ENCODE measurements at places on chromosomes 12 and 14.

- DNase-seq: no peak
Measured at GRCh38 chr14:70685474-70686197, 43.9 kb downstream of the TTC9 start.

DNA sequence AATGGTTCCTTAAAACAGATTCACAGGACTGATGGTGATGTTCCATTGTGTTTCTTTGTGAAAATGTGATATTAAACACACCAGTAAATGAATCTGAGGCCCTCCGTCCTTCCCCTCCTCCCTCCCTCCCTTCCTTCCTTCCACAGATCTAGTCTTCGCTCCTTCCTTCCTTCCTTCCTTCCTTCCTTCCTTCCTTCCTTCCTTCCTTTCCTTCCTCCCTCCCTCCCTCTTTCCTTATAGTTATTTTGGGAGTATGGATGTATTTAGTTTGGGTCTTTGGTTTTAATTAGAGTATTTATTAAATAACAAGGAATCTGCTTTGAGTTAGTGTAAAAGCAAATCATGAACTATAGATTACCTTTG lies 410.8 kb downstream of the PCNX1 start:
- DNase-seq: no peak

DNA sequence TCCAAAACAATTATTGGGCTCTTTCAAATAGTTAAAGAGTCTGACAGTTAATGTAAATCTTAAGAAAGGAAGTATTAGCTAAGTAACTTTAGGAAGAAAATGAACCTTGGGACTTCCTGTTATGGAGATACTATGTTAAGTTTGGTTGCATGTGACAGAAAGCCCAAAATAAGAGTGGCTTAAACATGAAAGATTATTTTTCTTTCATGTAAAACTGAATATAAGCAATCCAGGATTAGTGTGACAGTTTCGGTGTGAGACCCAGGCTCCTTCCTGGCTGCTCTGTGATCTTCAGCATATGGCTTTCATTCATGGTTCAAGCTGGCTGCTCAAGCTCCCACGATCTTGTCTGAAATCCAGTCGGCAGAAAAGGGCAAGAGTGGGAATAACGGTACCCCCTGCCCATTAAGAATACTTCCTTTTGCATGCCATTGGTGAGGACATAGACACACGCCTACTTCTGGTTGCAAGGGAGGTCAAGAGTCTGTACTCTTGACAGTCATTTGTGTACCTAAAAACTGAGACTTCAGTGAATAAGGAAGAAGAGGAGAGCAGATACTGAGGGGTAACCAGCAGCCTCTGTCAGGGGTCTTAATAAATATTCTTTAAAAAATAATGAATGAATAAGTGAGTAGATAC lies 2.2 kb upstream of the RPAP3 start:
- DNase-seq: no peak

GRCh38 chr14:20613094-20614037 lies 22.2 kb upstream of the RNASE12 start:
- peak; percentile 91 for DNase-seq

DNA sequence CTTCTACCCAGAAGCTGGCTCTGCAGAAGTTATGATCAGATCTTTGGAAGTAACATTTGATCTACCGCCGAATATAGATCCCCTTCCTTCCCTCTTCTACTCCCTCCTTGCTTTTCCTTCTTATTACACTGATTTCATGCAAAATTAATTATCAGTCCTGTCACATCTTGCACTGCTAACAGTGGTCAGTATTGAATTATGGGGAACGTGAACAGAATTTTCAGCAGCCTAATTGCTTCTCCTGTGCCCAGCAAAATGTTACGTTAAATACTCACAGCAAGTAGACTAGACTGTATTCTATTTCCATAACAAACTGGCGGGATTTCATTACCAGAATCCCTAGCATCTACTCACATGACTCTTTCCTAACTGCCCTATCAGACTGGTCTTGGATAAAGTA lies 596.9 kb downstream of the DIO2 start:
- DNase-seq: no peak

DNA sequence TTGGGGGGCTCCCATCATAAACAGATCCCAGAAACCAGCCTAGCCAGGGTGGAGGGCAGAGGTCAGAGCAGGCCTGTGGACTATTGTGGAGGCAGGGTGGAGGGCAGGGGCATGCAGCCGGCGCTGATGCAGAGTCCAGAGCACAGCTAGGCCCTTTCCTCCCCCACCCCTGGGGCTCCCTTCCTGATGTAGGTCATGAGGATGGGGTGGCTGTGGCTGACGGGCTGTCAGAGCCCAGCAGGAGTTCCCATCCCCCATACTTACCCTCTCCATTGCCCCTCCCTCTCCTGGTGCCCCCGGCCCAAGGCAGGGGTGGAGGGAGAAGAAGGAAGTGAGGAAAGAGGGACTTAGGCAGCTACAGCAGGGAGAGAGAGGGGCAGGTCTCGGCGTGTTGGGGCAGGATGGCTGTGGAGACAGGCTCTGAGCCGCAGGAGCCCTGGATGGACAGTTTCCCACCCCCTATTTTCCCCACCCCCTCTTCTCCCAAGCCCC lies 5.7 kb upstream of the ZNF385A start:
- DNase-seq: no peak

DNA sequence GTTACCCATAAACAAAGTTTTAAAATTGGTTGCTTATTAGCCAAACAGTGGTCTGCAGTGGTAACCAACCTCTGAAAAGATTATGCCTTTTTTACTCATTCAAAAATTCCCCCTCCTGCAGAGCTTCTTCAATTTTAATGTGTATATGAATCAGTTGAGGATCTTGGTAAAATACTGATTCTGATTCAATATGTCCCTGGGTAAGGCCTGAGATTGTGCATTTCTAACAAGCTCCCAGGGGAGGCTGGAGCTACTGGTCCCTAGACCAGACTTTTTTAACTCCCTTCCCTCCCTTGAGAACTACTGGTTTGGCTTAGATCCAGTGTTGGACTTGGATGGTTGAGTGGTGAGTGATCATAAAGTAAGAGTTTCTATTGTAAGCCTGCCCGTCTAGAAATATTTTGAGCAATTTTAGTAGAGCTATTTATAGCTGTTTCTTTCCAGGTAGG lies 90.2 kb downstream of the FUT8 start:
- no peak for DNase-seq

DNA sequence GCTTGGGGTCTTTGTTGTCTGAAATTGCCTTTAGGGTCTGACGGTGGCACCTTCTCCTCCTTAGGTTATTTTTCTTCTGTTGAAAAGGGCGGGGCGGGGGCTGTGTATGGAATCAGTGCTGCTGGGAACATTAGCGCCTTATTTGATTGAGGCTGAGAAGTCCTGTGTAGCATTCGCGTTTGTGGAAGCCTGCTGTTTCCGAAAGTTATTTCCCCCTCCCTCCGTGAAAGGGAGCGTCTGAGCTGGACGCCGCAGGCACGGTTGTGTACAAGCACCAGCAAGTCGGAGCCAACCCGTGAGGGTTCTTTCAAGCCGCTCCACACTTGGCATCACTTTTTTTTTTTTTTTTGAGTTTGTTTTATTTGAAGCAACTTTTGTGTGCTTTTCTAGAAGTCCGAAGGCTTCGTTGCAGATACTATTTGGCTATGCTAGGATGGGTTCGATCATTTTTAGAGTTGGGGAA lies 1.1 kb downstream of the SYNE2 start:
- peak; percentile 78 for DNase-seq

DNA sequence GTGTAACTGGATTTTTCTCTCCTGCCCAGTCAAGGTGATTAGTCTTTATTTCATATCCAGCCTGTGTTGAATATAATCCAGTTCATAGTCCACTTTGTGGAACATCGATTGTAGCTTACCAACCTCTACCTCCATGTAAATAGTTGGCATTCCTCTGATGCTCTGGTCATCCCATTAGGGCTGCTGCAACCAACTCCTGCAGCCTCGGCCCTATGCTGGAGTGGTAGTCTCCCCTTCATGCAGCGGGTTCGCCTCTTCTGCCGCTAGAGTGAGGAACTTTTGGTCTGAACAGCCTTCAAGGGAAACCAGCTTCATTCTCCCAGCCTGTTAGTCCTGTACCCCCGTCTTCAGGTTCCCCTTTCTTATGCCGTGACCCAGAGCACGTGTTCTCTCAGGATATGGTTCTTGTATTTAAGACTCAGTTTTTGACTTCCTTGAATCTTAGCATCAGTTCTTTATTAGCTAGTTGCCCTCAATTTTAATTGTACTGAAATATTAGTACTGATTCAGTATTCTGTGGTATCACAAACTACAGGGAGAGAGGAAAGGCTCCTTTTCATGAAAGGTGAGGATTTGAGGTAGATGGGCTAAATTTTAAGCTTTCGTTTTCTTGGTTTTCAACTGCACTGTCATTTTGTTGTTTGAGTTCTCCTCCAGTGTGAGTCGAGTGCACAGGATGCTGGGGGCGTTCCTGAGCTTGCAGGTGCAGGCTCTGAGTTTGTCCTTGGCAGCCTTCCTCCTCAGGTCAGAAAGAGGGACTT lies 33.2 kb downstream of the ZNF664 start:
- DNase-seq: no peak

DNA sequence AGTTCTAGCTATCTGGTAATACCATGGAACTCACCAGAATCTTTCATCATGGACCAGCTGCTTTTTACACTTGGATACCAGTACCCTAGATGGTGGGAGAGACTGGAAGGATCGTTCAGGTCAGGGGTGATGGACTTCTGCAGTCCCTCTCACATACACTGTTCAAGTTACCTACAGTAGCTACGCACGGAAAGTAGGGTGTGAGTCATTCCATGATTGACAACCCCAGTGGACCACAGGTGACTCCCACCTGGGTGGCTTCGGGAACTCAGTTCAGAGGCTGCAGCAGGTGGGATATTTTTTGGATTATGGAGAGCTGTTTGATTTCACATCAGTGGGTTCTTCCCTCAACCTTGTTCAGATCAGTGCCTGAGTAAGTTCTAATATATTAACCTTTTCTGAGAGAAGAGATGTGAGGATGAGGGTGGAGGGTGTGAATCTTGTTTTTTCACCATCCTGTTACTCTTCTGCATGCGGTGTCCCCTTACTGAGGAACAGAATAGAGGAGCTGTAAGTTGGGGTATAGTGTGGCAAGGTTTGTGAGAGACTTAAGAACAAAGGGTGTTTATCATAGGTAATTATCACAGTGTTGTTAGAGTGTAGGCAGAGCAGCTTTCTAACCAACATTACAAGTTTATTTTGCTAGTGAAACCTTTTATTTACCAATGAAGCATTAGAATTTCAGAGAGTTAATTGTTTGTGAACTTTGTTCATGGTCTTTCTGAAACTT lies 39.6 kb downstream of the PRKCH start:
- DNase-seq: no peak

- no peak for DNase-seq
Measured at GRCh38 chr14:34593740-34594375, 36.1 kb downstream of the SNX6 start.

GRCh38 chr12:6140651-6141447 lies 16.4 kb upstream of the VWF start:
- DNase-seq: no peak

GRCh38 chr12:132194056-132194455 lies 49.8 kb downstream of the NOC4L start:
- DNase-seq: peak; percentile 31

DNA sequence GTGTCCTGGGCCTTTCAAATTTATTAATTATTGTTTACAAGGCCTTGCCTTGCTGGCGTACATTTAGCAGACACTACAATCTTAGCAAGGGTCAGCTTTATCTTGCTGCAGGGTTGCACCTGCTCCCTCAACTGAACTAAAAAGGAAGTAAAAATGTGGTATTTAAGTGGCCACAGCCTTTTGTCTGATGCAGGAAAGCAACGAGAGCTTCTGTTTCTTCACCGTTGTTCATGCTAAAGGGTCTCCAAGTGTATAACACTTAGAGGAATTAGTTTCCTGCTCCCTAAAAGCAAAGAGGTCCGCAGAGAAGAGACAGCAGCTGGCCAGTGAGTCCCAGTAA lies 62.8 kb upstream of the EGLN3 start:
- no peak for DNase-seq

DNA sequence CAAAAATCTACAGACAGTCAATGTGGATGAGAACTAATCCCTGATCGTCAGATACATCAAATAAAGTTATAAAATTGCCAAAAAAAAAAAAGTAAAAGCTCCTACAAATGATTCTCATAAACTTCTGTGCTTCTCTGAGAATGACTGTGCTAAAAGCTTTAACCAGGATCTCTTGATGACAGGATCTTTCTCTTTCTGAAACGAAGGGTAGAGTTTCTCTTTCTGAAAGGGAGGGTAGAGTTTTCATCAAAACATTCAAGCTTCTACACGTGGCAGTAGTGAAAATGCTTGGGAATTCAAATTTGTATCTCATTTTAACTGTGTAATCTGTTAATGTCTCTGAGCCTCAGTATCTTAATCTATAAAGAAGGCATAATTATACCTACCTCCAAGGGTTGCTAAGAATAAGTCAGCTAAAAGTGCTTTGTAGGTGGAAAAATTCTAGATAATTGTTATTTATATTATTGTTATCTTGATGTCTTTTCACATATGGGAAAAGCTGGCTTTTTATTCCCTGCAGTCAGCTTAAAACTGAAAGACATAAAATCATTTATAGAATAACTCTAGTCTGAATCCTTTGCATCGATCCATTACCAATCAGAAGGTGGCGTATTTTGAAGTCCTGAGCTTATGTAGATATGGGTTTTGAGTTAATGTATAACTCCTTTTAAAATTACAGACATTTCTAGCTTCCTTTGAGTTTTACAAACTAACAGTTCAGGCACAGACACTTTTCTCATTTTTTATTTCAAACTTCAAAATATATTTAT lies 157.4 kb downstream of the DACT1 start:
- DNase-seq: no peak

Data from HAP-1 (cell line).